ENCODE measurements at places on chromosomes 12 and 14. TPM values are rescaled to one million over a fixed set of nuclear protein-coding genes. Genes with fewer than 3 reads are reported as not detected.
A peak's percentile ranks its signal among the peaks of the same experiment; 100 is the strongest.

The KRT71 gene
- total RNA-seq: not detected

The ARHGAP9 gene
- total RNA-seq: 3.2 TPM

The HOXC11 gene
- not detected for total RNA-seq

The SRRM4 gene
- not detected for total RNA-seq

The AJUBA gene
- 40.5 TPM for total RNA-seq

The ACOT6 gene
- not detected for total RNA-seq

The COL2A1 gene
- total RNA-seq: not detected

The ADGRD1 gene
- total RNA-seq: 24.9 TPM

The ACAD10 gene
- 43.0 TPM for total RNA-seq

The INHBC gene
- not detected for total RNA-seq

The OR6C2 gene
- not detected for total RNA-seq

The BTBD7 gene
- 49.7 TPM for total RNA-seq

The GZMB gene
- total RNA-seq: not detected

The IKZF4 gene
- 10.9 TPM for total RNA-seq

DNA sequence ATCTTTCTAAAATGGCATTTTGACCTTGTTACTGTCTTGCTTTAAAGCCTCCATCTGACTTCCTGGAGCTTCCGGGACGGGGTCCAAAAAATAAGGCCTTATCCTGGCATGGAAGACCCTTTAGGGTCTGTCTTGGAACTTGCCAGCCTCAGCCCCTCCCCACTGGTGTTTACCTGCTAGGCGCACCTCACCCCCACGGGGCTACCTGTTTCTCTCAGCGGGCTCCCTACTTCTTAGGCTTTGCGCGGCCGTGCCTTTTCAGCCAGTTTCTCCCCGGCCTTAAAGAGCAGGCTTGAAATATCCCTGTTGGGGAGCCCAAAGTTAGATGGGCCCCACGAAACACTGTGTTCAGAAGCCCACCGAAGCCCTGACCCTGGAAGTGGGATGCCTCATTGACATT lies 5.1 kb downstream of the RTL1 start:
- DNase-seq: no peak

DNA sequence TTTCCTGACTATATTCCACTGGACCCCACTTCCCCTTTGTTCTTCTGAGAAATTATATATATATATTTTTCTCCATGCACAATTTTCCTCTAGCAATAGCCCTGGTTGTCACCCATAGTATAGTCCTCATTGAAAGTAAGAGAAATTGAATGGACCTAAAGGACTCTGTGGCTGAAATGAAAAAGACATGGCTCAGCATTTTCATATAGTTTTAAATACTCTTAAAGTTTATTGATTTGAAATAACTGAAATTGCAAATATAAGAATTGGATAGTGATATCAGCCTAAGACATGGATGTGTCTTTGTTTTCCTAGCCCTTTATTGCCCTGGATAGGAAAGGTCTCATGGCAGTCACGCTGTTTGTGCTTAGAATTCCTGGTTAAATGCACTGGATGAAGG lies 113.8 kb downstream of the ANO6 start:
- no peak for DNase-seq

- DNase-seq: no peak
Observed at GRCh38 chr12:99108924-99109323, 463.8 kb downstream of the APAF1 start.

DNA sequence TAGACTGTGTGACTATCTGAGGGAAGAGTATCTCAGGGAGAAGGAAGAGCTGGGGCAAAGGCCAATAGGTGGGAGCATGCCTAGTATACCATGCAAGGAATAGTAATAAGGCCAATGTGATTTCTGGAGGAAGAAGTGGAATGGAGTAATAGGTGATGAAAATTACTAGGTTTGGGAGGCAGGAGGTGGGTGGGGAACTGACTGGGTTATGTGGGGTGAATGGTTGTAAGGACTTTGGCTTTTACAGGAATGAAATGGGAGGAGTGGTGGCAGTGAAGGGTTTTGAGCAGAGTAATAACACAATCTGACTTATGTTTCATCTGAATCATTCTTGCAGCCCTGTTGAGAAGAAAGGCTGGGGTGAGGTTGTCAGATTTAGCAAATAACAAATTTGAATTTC lies 30.9 kb downstream of the NUBPL start:
- DNase-seq: no peak

DNA sequence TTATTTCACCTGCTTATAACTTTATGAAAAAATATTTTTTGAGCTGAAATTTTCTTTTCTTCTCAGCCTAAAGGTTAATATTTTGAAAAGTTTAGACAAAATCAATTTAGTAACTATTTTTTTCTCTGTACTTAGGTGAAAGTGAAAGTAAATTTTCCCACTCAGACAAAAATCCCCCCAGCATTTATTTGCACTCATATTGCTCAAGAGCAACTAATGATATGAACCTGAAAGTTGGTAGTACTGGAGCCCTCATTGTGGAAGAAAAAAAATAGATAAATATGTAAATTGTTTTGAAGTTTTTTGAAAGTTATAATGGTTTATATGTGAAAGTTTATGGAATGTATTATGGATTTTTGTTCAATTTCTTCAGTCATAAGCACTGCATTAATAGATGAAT lies 1005.9 kb upstream of the ATXN7L3B start:
- no peak for DNase-seq

DNA sequence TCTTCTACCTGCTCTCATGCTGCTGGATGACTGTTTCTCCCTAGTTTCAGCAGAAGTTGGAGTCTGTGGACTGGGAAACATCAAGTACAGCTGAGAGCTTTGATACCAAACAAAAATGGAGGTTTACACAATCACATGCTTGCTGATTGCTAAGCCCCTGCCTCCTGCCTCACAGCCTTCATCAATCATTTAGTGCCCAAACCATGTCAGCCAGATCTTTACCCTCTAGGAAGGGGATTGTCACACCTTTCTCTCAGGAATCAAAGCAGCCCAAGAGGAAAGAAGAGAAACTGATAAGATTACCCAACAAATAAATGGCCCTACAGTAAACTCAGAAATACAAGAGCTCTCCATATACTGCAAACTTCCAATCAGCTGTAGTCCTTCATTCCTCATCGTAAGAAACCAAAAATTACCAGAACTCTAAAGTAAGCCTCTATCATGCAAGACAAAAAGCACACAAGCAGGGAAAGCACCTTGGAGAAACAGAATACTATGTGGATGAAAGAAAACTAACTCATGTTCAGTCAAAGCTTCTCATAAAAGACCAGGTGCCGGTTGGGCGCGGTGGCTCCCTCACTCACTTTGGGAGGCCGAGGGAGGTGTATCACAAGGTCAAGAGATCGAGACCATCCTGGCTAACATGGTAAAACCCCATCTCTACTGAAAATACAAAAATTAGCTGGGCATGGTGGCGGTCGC lies 63.6 kb upstream of the RESF1 start:
- no peak for DNase-seq

DNA sequence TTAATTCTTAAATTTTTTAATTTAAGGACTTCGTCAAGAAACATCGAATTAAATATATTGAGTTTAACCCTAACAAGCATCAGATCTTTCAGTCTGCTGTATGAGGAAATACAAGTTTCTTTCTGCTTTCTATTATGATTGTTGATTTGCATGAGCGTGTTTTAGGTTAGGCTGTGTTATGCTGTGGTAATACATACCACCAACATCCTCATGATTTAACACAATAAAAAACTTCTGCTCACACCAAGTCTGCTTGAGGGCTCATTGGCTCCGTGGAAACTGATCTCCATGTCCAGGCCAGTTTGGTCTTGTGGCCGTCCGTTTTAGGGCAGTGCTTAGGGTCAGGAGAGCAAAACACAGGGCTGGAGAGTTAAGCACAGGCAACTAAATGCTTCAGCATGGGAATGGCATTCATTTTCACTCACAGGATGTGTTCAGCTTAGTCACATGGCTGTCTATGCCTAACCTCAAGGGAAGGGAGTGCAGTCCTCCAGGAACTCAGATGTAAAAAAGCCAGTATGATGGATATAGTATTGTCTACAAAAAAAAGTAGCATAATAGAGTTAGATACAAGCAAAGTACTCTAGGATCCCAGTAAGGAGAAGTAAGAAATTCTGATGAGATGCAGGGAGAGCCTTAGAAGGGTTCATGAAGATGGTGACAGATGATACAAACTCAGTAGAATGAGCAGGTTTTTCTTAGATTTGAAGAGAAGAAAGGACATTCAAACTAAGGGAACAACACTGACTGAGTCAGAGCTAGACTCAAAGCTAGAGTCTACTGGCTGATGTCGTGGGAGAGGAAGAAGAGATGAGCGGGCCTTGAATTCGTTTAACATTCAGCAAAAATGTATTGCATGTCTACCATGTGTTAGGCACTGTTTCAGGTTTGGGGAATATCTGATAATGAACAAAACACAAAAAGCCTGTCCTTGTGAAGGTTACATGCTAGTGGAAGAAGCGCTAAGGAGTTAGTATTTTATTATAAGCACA lies 16.3 kb downstream of the MARK3 start:
- DNase-seq: no peak

GRCh38 chr14:74882103-74882920 lies 596 bp downstream of the DLST start:
- DNase-seq: peak; percentile 54

- DNase-seq: no peak
Observed at GRCh38 chr14:63182968-63183367, 21.3 kb upstream of the RHOJ start.

- DNase-seq: no peak
Observed at GRCh38 chr14:26204366-26204727, 393.5 kb downstream of the NOVA1 start.

- no peak for DNase-seq
Observed at GRCh38 chr12:126926023-126926594, 1340.9 kb upstream of the TMEM132C start.

GRCh38 chr12:70920251-70920851 lies at the start of gene PTPRR:
TSS of gene PTPRR (minus strand) at chr12:70920738. CDS start at chr12:70920390, 348 bp downstream.
- peak; percentile 11 for DNase-seq

DNA sequence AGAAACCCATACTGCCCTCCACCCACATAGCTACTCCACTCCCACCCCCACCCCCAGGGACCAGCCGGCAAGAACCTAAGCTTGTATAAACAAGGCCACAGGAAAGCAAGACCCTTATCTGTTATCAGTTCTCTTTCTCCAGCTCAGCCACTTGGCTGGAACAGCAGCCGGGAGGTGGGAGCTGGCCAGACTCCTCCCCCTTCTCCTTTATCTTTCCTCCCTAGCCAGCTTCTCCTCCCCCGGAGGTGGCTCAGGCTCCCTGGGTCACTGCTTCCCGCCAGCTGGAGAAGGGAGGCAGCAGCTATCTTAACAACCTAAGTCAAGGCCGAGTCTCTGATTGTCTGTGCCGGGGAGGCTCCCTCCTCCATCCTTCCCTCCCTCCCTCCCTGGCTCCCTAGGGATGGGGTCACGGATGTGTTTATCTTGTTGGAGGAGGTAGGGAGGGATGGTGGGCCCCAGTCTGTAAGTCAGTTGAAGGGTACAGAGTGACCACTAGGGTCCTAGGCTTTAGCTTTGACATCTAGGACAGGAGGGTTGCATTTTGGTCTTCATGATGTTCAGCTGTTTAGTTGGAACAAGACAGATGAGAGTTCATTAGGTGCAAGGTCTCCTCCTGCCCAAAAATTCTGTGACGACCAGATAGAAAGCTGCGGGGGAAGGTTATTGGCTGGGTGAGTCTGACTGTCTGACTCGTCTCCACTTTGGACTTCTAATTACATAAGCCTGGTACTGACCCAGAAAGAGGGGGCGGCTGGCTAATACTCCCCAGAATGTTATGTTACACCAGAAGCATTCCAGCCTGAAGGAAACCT lies 29.7 kb downstream of the ZFP36L1 start:
- peak; percentile 38 for DNase-seq

GRCh38 chr12:40733871-40734270 lies 41.6 kb downstream of the CNTN1 start:
- DNase-seq: no peak

- peak; percentile 89 for DNase-seq
Observed at GRCh38 chr12:82660541-82661325, 26.0 kb upstream of the TMTC2 start.

DNA sequence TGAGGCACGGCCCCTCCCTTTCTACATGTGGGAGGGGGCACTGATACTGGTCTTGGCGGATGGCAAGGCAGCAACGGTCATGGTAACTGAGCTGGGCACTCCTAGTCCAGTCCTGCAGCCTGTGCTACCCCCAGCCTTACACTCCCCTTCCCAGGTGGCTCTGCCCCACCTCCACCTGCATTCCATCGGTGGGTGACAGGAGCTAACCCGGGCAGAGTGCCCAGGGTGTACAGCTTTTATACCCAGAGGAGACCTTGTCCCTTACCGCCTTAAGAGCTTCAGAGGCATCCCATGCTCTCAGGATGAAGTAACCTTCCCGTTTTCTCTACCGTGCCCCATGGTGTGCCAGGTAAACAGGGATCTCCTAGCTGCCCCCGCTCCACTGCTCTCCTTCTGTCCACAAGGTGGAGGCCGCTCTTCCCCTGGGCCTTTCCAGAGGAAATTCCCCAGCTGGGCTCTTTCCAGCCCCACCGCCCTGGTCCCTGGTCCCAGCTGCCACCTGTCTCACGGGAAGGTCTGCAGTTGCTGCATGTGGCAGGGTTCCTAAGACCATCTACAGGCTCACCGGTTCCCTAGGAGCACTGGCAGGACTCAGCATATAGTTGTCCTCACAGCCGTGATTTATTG lies 20.5 kb downstream of the BRI3BP start:
- DNase-seq: peak; percentile 84

- DNase-seq: no peak
Observed at GRCh38 chr12:5588591-5588990, 156.7 kb downstream of the NTF3 start.

GRCh38 chr12:86186449-86186848 lies 69.7 kb downstream of the MGAT4C start:
- DNase-seq: no peak

GRCh38 chr12:128069359-128069997 lies 197.5 kb upstream of the TMEM132C start:
- peak; percentile 8 for DNase-seq

DNA sequence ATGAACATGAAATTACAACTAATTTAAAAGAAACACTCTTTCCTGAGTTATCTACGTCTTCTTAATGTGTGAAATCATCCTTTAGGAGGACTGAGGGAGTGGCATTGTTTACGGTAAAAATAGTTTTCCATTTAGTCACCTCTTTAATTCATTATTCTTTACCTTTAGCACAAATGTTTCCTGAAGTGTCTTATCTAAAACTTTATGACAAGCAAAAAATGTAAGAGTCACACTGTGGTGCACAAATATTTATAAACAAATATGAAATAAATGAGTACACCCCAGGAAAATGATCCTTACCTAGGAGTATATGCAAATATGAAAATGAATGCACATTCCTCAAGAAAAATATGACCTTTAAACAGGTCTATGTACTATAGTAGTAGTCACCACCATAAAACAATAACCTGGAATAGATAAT lies 104.6 kb downstream of the PTPRR start:
- DNase-seq: no peak

- no peak for DNase-seq
Observed at GRCh38 chr12:32240162-32240561, 133.5 kb downstream of the BICD1 start.

DNA sequence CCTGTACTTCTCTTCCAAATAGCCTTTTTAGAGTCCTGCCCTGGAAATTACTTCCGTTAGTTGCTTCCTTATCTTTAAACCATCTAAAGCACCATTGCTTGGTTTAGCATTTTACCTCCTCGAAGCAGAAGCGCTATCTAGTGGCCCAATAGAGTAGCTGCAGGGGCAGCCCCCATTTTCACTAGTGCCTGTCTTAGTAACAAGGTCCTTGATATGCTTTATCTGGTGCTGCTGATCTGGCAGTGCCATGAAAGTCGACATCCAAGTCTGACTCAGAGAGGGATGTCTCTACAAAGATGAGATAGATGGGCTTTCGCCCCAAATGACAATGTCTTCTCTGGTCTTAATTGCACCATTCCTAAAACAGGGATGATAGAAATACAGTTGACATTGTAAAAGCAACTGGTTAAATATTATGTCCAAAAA lies 25.0 kb upstream of the CIT start:
- DNase-seq: peak; percentile 54

All from thyroid gland (tissue), 4 donors.